Smooth muscle cell of the coronary artery (primary cell): ENCODE measurements at places on chromosomes 5 and 9. TPM values are rescaled to one million over a fixed set of nuclear protein-coding genes. Genes with fewer than 3 reads are reported as not detected.

Gene F2RL2
- 0.75 and 3.3 TPM in 2 replicates for total RNA-seq

Gene ZDHHC11B
- total RNA-seq = 0.12 TPM in 1 of 2 replicates, not detected in the other

Gene LCN12
- total RNA-seq = not detected in 2 replicates

Gene GNAQ
- total RNA-seq = 26.5 and 40.2 TPM in 2 replicates

Gene CYSRT1
- 0.12 and 0.30 TPM in 2 replicates for total RNA-seq

Gene PCDHB6
- total RNA-seq = 0.08 TPM in 1 of 2 replicates, not detected in the other

Gene GFPT2
- 57.2 and 64.9 TPM in 2 replicates for total RNA-seq

Gene EPB41L4A
- 0.35 and 3.7 TPM in 2 replicates for total RNA-seq

Gene IFNA13
- not detected in 2 replicates for total RNA-seq

Gene NOL8
- total RNA-seq = 14.7 and 20.8 TPM in 2 replicates

Gene SLCO6A1
- not detected in 2 replicates for total RNA-seq

Gene DMRTA1
- total RNA-seq = 0.12 and 0.30 TPM in 2 replicates

Gene FAM153A
- not detected in 2 replicates for total RNA-seq

Gene STK32A
- total RNA-seq = 0.82 and 2.0 TPM in 2 replicates

Gene DMRT3
- total RNA-seq = not detected in 2 replicates

Gene TJP2
- 37.8 and 42.7 TPM in 2 replicates for total RNA-seq

Gene TAF11L5
- total RNA-seq = not detected in 2 replicates

Gene CDH9
- not detected in 2 replicates for total RNA-seq

Gene SLC22A5
- 4.2 and 5.5 TPM in 2 replicates for total RNA-seq

Gene GARIN3
- not detected in 2 replicates for total RNA-seq

Gene ARSI
- total RNA-seq = 0.83 and 2.3 TPM in 2 replicates

Gene ZFP2
- total RNA-seq = 0.60 and 2.7 TPM in 2 replicates

Gene INSL4
- total RNA-seq = not detected in 2 replicates

Gene TMEM252
- total RNA-seq = not detected in 2 replicates

Gene DIPK1B
- 1.1 and 16.6 TPM in 2 replicates for total RNA-seq

Gene SLC1A1
- total RNA-seq = 14.2 and 19.5 TPM in 2 replicates

Gene DCP2
- 11.5 and 20.7 TPM in 2 replicates for total RNA-seq
